Stimulated activated CD8-positive, alpha-beta memory T cell treated with anti-CD3 and anti-CD28 coated beads, Interleukin-4, amount 100 ng/mL, for 48 hours (primary cell): ENCODE measurements at places on chromosomes 6 and 20.

- DNase-seq: no peak
Observed at GRCh38 chr6:121867095-121867494, 431.6 kb downstream of the GJA1 start.

DNA sequence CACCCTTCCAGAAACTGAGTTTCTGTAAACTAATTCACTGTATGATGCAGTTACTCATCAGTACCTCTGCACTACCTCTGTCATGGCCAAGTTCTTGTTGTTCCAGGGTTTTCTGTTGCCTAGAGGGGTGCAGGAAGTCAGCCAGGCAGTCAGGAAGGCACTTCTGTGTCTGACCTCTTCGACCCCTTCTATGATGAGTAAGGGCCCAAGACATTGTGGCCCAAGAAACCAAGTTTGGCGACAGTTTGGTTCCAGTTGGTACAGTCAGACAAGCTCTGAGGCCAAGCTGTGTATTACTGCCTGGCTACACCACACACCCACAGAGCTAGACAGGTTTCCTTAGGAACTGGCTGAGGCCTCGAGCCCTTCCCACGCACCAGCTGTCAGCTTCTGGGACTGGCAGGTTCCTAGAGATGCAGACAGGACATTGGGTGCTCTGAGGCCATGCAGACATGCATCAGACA is 41.2 kb downstream of the TRAF3IP2 start:
- DNase-seq: peak; percentile 41

GRCh38 chr20:3081641-3082040 is 2.9 kb downstream of the AVP start:
- no peak for DNase-seq

DNA sequence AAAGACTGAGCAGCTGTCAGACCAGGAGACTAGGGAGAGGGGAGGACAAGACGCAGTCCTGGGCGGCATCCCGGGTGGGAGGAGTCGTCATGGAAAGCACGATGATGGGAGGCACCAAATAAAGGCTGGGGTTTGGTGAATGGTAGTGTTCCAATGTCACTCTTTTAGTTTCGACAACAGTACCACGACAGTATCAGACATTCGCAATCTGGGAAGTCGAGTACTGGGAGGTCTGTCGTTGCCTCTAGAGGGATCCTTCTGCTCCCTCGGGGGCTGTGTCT is 32.1 kb downstream of the PSMG4 start:
- no peak for DNase-seq

DNA sequence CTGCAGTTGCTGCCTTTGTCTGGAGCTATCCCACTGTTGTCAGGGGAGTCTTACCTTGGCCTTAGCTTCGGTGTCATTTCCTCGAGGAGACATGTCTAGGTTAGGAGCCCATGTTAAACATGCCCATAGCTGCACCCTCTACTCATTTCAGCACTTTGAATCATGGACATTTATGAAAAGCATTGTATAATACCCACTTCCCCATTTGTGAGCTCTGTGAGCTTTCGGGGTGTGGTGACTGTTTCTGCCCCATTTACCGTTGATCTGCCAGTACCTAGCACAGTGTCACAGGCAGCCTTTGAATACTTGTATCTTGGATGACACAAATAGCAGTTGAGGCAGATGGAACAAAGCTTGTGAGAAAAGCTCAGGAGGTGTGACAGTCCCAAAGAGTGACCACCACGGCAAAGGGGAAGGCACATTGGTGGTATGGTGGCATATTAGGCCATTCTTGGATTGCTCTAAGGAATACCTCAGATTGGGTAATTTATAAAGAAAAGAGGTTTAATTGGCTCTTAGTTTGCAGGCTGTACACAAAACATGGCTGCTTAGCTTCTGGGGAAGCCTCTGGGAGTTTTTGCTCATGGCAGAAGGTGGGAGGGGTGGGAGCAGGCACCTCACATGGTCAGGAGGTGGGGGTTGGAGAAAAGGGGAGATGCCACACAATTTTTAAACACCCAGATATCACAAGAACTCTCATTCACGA is 42.0 kb downstream of the JARID2 start:
- DNase-seq: no peak

DNA sequence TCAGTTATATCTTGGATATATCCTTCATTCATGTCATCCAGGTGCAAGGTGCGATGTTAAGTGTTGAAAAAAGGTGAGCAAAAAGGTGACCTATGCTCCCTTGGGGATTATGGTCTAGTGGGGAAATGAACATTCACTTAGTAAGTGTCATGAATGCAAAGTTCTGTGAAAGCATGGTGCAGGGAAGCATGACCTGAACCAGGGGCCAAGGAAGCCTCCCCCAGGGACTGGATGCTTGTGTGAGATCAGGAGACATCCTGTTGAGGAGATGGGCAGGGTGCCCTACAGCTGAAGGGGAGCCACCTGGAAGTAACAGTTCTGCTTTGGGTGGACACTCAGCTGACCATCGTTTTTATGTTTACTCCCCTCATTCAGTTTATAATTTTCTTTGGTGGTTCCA is 179.5 kb downstream of the SYNDIG1 start:
- no peak for DNase-seq

DNA sequence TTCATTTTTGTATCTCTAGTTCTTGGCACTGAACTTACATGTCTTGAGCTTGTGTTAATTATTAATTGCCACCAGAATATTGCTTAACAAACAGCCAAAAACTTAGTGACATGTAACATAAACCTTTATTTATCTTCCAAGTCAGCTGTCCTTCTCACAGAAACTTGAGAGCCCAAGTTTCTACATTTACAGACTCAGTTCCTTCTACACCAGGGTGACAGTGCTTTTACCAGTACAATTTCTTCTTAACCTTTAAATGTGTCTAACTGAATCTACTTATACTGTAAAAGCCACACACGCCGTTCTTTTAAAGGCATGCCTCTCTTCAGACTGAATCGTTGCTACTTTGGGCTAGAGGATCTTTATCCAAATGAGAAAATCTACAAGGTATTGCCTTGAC is 539.2 kb downstream of the GRIK2 start:
- no peak for DNase-seq

DNA sequence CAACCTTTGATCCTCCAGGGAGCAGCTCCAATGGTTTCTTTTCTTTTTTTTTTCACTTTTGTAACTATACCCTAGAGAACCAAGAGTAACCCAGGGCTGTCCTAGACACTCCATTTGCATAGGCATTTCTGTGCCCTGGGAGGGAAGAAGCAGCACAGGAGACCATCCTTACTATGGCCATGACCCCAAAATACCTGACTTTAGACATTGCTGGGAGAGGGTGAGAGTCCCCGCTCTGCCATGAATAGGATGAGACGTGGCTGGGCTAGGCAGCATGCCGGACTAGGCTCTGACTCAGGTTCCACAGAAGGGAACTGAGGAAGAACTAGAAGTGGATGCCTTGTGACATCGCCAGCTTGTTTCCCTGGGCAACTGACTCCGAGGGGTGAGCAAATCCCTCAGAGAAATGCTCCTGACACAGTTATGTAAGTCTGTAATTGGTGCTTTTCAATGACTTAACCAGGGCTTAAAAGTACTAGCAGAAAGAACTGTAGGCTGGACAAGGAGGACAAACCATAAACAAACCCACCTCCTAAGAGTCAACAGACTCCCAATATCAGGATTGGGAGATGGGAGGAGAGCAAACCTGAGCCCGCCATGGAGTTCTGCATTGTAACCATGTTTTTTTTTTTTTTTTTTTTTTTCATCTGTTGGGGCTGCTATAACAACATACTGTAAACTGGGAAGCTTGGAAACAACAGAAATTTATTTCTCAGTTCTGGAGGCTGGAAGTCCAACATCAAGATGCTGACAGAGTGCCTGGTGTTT is 910 bp upstream of the ADTRP start:
- no peak for DNase-seq

DNA sequence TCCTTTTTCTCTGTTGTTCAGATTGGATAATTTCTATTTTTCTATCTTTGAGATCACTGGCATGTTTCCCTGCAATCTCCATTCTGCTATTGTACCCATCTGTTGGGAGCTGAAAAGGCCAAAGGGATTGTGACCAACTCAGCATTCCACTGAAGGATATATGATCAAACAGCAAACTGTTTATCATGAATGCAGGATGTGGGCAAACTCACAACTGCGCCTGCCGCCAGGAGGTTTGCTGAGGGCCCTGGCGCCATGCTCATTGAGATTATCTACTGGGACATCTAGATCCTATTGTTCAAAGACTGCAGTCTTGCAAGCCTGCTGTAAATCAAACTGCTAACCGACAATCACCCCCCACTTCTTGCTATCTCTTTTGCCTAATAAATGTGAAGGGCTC is 3.8 kb upstream of the FKBP1A start:
- no peak for DNase-seq

DNA sequence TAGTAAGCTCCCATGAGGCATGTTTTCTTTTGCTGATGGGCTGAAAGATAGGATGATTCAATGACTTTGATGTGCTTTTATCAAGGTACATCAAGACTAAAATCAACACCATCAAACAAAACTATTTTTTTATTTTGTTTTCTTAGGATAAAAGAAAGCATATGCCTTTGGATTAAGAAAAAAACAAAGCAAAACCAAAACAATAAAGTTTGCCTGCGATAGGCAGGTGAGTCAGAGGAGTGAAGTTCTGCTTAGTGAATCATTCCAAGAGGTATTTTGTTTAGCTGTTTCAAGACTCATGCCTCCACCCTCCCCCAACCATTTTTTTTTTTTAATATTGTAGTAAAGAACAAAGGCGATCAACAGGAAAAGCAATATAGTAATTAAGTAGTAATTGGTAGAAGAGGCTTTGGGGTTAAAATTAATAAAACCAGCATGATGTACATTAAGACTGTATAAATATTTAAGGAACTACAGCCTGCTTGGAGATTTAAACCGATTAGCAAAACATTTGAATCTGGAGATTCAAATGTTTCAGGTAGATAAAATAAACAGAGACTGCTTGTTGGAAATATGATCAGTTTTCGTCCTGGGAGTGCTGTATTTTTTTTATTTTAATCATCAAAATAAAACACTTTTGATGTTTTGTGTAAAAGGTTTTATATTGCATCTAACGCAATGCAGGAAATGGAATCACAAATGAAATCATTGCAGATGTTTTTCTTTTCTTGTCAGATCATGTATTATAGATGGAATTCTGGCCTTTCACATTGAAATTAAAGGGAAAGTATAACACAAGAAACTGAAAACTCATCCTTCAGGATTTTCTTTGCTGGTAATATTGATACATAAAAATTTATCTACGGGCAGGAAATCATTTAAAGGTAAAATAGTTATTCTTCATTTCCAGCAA is 482.3 kb upstream of the MANEA start:
- DNase-seq: no peak

DNA sequence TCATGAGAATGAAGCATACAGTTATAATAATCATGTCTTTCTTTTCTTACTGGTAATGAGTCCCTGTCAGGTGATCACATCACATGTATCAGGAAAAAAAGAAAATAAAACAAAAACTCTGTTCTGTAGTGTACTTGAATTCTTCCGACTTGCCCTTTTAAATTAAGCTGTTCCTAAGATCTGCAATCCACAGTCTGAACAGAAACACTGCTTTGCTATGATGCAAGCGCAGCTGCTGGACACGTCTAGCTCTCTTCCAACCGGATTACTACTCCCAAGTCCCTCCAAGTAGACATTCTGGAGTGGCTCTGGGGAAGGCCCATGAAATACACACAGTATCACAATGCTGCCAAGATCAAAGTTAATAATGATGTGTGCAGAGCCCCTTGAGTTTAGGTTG is 83.7 kb downstream of the FYN start:
- DNase-seq: no peak

GRCh38 chr20:56299362-56299761 is 50.8 kb downstream of the MC3R start:
- DNase-seq: no peak

DNA sequence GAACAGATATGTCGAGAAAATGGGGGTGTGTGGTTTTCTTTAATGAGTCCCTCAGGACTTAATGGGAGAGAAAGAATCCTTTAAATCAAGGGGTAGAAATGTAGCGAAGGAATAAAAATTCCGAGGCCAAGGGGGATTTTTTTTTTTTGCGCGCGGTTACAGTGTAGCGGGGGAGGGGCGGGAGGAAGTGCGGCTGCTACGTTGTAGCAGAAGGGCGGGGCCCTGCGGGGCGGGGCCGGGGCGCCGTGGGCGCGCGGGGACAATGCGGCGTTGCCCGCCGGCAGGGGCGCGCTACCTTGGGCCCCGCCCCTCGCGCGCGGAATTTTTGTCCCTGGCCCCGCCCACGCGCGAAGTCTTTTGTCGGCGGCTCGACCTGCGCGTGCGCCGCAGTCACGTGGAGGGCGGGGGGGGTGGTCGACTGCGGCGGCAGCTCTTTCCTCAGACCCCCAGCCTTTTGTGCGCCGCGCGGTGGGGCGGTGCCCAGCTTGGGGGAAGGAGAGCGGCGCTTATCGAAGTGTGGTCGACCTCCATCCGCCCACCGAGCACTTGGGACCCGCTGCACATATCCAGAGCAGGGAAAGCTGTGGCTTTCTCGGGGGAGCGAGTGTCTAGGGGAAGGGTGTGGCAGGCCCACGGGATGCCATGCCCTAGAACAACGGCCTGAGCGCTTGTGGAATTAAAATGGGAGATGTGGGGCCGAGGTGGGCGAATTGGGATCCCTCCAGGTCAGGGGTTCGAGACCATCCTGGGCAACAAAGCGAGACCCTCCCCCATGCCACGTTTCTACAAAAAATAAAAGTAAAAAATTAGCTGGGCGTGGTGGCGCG is 1.3 kb downstream of the TUBB start:
- peak; percentile 97 for DNase-seq

GRCh38 chr6:117268924-117269323 is 3.6 kb downstream of the VGLL2 start:
- no peak for DNase-seq
